Stimulated activated CD4-positive, alpha-beta T cell treated with anti-CD3 and anti-CD28 coated beads, Interleukin-2, amount 100 ng/mL, for 48 hours (primary cell): ENCODE measurements at places on chromosomes 3 and 15.

DNA sequence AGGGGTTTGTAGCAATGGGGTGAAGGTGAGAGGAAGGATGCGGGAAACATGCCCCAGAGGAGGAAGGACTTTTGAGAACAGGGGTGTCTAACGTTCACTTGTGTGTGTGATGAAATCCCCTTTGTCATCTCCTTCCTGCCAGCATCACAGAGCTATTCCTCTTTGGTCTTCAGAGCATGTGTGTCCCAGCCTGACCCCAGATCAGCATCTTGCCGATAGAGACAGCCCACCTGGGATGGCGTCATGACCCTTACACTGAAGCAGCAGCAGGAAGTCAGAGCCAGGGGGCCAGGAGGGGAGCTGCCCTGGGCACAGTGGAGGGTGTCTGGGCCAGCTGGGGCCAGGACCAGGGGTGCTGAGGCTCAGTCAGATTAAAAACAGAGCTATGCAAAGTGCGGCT, 29.9 kb upstream of the GRIP2 start:
- no peak for DNase-seq

GRCh38 chr3:171181907-171182690, 155.6 kb upstream of the SLC2A2 start:
- no peak for DNase-seq

- DNase-seq, result no peak
Observed at GRCh38 chr15:51218299-51218938, 120.0 kb downstream of the CYP19A1 start.

DNA sequence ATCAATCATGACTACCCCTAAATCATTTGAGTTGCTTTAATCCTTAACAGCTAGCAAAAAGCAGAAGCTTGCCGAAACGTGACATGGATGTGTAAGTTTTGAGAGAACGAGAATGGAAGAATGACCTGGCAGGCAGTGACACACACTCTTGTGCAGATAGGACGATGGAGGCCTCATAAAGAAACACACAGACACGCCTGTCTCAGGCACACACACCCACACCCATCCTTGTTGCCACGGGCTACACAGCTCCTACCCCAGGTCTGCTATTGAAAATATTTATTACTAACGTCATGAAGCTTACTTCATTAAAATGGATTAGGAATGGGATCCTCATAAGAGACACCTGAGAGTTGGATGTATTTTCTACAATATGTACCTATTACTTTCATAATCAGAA, 8.5 kb downstream of the MYO5C start:
- DNase-seq, result no peak

GRCh38 chr3:141242377-141243092, 10.9 kb downstream of the PXYLP1 start:
- no peak for DNase-seq

DNA sequence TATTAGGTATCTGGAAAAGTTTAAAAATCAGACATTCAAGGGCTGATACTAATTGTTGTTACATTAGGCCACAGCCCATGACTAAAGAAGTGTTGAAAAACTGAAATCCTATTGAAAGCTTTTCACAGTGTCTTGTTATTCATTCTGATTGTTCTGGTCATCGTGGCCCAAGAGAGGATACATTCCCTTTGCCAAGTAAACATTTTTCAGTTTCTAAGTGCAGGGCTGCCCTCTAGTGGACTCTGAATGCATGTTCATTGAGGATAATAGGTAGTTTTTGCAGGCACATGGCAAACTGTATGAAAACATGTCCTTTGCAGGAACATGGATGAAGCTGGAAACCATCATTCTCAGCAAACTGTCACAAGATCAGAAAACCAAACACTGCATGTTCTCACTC, 181.1 kb downstream of the MYRIP start:
- peak; percentile 16 for DNase-seq

DNA sequence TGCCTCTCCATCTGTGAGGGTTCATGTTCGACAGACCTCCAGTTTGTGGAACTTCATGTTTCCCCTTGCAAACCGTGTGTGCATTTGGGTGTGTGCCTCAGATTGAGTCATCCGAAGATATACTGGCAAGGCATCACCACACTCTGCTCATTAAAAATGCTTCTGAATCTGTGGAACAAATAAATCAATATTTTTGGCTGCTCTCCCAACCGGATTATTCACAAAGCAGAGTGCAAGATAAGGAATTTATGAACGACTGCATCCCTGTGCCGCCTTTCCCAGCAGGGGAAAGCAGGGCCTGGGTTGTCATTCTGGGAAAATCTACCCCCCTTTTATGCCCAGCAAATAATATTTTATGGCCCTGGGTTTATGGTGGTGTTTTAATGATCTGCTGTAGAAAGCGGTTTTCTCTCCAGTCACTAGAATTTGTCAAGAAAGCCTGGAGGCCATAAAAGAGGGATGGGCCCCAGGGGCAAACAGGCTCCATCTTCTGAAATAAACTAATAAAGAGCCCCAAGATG, 4.2 kb upstream of the WNT5A start:
- no peak for DNase-seq

- no peak for DNase-seq
Observed at GRCh38 chr15:67063689-67064606, 1.5 kb upstream of the SMAD3 start.

DNA sequence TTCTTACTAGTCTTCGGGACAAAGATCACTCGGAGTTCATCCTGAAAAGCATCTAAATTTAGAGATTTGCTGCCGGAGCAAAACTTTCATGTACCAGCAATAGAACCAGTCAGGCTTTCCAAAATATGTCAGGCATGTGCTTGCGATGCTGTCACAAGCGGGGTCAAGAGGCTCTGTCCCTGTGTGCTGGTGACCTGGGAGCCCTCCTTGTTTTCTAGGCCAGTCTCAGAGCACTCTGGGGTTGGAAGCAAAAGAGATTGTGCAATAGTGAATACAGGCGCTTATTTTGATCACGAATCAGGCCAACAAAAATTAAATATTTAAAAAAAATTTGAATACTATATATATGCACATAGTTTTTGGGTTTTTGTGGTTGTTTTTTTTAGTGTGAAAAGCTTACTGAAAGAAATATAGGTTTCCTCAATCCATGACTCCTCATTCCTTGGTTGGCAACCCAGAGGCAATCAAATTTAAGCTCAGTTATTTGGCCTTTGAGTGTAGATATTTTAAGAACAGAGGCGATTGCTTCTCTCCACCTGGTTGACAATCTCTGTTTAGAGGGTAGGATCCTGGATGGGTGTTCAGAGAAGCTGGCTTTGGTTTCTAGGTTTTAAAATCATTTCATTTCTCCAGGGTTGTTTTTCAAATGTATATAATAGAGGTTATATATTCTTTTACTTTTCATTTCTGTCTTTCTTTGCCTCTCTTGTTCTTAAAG, 8.4 kb upstream of the KLHL24 start:
- no peak for DNase-seq

DNA sequence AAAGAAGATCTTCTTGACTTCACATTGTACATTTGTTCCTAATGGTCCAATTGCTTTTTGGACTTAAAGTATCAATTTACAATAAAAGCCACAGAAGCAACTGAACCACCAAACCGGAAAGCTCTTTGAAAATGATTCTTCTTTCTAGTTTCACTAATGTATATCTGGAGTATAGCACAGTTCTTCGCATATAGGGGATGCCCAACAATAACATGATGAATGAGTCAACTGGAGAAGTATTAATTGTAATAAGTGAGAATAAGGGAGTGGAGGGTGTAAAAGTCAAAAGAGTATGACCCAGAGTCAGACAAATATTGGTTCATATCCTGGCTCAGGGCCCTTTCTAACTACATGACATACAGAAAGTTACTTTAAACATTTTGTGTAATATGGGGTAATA, 425.2 kb downstream of the ZBTB20 start:
- DNase-seq, result no peak

DNA sequence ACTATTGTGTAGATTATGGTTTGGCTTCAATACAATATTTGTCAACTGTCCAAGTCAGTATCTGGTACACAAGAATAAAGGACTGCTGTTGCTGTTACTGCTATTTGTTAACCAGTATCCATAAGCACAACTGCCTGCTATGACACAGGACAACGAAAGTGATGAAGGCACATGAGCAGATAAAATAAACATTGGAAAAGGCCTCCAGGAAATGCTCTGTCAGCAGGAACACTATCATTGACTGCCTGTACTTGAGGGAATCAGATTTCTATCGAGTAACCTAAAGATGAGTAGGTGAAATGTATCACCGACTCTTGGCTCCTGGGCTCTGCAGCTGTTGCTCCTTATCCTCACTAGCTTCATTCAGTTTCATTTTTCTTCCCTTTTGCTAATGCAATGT, 56.5 kb downstream of the FMN1 start:
- no peak for DNase-seq
